Stimulated activated CD8-positive, alpha-beta memory T cell treated with anti-CD3 and anti-CD28 coated beads, Interleukin-7, amount 100 ng/mL, for 24 hours (primary cell): ENCODE measurements at places on chromosomes 1 and 21.

- DNase-seq = peak; percentile 43
Observed at GRCh38 chr1:108692724-108693655, 880 bp downstream of the PRPF38B start.

DNA sequence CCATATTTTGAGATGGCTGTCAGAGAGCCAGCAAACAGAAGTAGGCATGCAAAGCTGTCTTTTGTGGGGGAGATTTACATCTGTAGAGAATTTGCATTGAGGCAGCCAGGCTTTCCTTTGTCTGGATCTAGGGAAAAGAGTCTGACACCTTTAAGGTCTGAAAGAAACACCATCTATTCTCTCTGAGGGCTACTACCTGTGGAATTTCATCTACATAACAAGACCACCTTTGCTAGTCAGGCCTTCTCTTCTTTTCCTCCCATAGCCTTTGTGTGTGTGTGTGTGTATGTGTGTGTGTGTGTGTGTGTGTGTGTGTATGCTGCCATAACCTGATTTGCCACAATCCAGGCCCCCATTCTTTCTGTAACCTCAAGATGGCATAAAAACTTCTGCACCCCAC is 28.4 kb upstream of the DMRTB1 start:
- no peak for DNase-seq

DNA sequence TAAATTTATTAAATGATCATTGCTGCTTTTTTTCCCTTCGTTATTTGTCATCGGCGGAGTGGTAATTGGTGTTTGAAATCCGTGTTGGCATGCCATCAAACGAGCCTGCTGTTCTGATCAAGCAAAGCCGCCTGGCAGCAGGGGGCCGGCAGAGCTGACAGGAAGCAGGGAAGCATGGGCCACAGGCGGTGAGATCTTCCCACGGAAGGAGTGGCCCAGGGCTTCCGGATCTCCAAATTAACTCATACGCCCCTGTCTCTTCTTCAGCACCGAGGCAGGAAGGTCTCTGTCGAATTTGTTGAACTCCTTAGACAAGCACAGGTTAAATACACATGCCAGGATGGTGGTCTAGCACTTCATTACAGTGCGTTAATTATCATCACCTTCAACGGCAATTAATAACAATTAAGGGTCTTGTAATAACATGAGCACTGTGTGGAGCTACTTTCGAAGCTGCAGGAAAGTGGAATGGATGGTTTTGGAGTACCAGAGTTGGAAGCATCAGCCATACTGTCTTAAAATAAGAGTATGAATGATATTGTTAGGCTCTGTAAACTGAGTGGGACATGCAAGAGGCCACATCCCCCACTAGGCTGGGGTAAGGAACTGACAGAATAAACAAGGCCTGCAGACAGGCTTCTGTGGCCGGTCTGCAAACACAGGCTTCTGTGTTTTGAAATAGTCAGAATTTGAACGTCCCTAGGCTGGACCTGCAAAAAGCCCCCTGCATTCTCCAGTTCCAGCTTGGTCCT is 199.4 kb upstream of the DAB1 start:
- DNase-seq = no peak

GRCh38 chr1:116580446-116581322 is 9.9 kb upstream of the CD58 start:
- DNase-seq = no peak

GRCh38 chr1:242405947-242406346 is 118.5 kb downstream of the PLD5 start:
- DNase-seq = no peak

GRCh38 chr1:220458936-220459335 is 69.0 kb upstream of the MARK1 start:
- no peak for DNase-seq

DNA sequence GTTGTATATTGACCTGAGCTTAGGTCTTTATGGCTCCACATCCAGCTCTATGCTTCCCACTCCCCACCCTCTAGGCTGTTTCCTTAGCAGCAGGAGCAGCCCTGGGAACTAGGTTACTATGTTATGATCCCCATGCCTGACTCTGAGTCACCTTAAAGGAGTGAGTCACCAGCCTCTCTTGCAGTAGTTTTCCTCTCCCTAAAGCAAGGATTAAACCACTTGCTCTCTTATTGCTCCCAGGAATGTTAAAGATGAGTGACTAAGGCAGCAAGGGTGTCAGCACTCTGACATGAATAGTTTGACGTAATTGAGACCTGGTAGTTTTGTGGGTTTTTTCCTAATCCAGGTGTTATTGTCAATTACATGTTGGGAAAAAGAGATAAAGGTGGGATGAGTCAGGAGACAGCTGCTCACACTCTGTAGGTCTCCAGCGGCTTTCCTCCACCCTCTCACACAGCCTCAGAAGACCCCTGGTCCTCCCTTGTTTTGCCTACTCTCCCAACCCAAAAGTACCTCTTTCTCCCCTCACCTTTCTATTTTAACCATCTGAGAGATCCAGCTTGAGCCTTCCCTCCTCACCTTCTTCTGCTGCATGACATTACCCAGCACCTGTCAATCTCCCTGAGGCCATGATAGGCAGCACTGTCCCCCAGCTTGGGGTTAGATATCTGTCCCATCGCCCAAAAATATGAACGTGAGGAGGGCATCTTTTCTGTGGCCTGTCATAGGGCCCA is 369.1 kb upstream of the VAMP3 start:
- no peak for DNase-seq

DNA sequence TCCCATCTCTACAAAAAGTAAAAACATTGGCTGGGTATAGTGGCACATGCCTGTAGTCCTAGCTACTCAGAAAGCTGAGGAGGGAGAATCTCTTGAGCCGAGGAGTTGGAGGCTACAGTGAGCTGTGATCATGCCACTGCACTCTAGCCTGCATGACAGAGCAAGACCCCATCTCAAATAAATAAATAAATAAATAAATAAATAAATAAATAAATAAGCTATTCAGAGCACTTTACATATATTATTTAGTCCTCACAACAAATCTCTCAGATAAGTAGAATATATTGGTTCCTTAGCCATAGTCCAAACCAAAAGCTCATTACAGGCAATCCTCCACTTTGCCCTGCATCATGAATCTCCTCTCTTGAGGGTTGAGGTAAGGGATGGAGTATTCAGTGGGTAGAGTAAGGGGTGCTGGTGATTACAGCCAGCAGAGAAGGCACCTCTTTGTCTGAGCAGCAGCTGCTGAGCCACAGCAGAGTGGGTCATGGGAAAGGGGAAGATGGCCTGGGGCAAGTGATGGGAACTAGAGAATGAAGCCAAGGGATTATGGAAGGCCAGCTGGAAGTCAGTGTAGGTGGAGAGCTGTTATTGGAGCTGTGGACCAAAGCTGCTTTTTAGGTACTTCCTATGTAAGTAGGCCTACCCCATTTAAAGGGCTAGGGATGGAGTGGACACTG is 115.5 kb upstream of the ZNF644 start:
- no peak for DNase-seq

DNA sequence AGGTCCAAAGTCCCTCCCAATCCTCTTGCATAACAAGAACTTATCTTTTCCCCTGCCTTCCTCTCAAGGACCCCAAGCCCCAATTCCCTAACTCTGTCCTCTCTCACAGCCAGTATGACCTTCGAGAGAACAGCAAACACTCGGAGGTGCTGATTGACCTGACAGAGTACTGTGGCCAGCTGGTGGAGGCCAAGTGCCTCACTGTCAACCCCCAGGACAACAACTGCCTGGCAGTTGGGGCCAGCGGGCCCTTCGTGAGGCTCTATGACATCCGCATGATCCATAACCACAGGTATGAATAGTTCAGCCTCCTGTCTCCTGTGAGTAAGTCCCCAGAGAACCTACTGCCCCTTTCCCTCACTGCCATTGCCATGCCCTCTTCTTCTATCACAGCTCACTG is 29.9 kb upstream of the TMEM222 start:
- DNase-seq = no peak

- DNase-seq = no peak
Observed at GRCh38 chr21:27339902-27340301, 373.0 kb upstream of the ADAMTS5 start.

- no peak for DNase-seq
Observed at GRCh38 chr1:58848818-58849411, 65.1 kb upstream of the JUN start.
